ENCODE measurements at places on chromosomes 3 and 15. TPM values are rescaled to one million over a fixed set of nuclear protein-coding genes. Genes with fewer than 3 reads are reported as not detected.

The UTS2B gene
- 1.1 TPM for total RNA-seq

The GOLGA6A gene
- total RNA-seq, result not detected

The IQCH gene
- 7.5 TPM for total RNA-seq

The DPH3 gene
- total RNA-seq, result 16.2 TPM

The GOLGA6L10 gene
- 2.3 TPM for total RNA-seq

The DNAH12 gene
- 0.22 TPM for total RNA-seq

The AQR gene
- 33.6 TPM for total RNA-seq

The MINDY4B gene
- not detected for total RNA-seq

The HTR3E gene
- not detected for total RNA-seq

The ONECUT1 gene
- total RNA-seq, result not detected

The SLC22A13 gene
- 0.44 TPM for total RNA-seq

The LRRC31 gene
- total RNA-seq, result not detected

The FEZF2 gene
- not detected for total RNA-seq

The PDZRN3 gene
- total RNA-seq, result not detected

The FMN1 gene
- total RNA-seq, result 19.6 TPM

DNA sequence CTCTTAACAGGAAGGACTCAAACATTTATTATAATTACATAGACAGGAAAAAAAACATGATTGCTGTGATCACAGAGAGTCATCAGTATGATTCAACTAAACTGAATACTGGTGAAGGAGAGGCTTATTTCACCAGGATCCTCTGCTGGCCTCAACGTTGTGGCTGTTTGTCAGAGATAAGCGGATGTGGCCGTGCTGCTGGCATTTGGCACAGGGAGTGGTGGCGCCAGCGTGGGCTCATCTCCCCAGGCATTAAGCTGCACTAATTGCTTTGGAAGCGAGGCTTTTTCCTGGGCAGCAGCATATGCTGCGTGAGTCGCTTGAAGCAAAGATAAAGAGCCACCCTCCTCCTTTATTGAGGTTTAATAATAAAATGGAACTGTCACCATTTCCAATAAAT, 306.7 kb downstream of the LRTM1 start:
- no peak for DNase-seq

DNA sequence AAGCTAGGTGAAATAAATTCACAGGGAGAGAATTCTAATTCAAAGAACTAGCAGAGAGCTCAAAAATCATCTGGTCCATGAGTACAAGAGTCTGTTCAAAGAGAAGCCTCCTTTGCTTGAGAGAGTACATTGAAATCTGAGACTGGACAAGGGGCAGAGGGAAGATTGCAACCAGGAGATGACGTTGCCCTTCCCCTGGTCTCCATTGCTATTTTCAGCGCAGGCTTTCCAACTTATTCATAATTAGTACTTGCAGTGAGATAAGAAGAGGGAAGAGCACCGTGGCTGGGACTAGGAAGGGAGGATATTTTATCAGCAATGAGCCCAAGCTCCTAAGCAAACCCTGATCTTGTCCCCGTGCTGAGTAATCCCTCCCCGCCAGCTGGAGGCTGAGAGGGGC, 251.8 kb upstream of the RORA start:
- no peak for DNase-seq

DNA sequence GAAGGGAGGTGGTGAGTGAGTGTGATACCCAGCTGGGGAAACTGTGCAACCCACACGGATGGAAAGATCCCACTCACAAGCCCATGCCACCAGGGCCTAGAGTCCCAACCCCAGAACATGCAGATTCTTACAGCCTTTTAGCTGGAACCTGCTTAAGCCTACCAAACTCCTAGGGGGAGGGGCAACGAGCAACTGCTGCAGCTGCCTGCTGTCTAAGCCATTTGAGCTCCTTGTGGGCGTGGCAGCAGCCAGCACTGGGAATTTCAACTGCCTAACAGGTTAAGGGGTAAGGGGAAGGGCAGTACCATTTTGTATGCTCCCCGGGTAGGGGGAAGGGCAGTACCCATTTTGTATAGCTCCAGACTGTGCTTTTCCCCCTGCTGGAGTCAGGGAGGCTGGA, 673.2 kb upstream of the BCHE start:
- no peak for DNase-seq

GRCh38 chr3:194458131-194458530, 28.7 kb downstream of the ATP13A3 start:
- DNase-seq, result no peak

DNA sequence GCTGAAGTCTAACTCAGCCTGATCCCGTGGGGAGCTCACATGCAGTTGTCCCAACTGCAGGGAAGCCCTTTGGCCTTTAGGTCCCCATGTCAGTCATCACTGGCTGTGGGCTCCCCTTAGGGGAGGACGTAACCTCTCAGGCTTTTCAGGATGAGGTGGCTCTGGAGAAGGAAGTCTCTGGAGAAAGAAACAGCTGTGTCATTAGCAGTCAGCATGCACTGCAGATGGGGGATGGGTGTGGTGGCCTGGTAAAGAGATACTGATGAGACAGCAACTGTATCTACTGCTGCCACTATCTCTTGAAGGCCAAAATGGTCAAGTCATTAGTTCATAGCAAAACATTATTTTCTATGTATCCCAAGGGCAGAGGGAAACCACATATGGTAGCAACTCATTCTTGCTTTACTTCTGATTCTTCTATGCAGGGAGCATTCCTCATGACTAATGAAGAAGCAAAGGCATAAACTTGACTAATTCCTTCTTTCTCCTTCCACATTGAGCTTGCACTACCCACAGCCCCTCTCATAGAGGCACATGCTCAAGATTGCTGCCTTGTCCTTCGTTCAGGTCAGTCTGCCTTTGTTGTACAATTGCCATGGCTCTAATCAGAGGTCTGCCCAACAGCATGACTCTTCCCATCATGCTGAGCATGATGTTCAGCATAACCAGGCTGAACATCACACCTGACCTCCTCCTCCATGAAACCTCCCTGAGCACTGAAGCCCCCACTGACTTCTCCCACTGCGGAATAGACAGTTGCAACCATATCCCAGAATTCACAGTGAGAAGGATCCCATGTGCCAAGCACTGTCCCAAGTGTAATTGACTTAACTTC, 47.8 kb upstream of the TMEM158 start:
- peak; percentile 25 for DNase-seq

DNA sequence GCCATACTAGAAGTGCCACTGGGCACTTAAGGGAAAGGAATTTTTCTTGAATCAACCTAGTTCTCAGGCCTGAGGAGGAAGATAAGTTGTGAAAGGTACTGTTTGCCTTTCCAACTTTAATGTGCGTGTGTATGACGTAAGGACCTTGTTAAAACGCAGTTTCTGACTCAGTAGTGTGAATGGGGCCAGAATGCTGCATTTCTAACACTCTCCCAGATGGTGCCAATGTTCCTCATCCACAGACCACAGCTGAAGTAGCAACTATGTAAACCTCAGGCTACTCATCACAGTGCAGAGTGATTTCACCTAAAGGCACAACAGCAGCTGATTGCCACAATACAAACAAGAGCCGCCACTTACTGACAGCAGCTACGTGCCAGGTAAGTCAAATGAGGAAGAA, 103.6 kb downstream of the OTOL1 start:
- DNase-seq, result no peak

GRCh38 chr15:67093504-67093862, 28.1 kb downstream of the SMAD3 start:
- no peak for DNase-seq

GRCh38 chr15:45449916-45450867, 71.8 kb upstream of the GATM start:
- DNase-seq, result peak; percentile 97

- DNase-seq, result no peak
These were observed 91.6 kb downstream of the MESD start for GRCh38 chr15:80898040-80898439.

- no peak for DNase-seq
These were observed 136.8 kb downstream of the FBLN2 start for GRCh38 chr3:13685721-13686120.

GRCh38 chr3:47394881-47395280, 14.1 kb downstream of the PTPN23 start:
- DNase-seq, result no peak

DNA sequence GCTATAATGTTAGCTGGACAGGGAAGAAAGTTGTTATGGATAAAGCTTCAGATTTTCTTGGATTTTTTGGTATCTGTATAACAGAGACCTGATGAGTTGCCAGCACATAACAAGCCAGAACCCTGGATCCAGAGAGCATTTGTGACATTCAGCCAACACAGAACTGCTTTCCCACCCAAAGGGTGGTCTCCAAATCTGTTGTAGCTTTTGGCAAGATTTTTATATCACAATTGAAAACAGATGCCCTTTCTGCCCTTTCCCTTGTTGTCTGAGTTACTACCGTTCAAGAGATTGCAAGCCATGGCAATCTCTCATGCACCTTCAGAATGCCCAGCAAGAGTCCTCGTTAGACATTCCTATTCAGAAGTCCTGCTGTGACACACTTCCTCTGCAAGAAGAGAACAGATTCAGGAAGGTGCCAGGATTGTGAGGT, 107.6 kb upstream of the FGF7 start:
- no peak for DNase-seq

DNA sequence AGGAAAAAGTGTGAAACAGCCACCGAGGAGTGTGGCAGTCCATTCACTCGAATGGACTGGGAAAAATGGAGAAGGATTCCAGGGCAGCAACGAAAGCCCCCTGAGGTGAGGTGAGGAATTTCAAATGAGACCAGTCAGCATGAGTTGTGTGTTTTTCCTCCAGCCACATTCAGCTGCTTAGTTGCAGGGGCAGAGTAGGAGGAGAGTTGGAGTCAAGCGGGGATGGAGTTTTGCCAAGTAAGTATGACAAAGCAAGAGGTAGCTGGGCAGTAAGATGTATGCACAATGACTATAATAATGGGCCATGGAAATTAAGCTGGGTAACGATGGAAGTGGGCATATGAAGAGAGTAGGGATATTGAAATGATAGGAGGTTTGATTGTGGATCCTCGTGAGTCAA, 64.4 kb downstream of the CCDC54 start:
- DNase-seq, result no peak

DNA sequence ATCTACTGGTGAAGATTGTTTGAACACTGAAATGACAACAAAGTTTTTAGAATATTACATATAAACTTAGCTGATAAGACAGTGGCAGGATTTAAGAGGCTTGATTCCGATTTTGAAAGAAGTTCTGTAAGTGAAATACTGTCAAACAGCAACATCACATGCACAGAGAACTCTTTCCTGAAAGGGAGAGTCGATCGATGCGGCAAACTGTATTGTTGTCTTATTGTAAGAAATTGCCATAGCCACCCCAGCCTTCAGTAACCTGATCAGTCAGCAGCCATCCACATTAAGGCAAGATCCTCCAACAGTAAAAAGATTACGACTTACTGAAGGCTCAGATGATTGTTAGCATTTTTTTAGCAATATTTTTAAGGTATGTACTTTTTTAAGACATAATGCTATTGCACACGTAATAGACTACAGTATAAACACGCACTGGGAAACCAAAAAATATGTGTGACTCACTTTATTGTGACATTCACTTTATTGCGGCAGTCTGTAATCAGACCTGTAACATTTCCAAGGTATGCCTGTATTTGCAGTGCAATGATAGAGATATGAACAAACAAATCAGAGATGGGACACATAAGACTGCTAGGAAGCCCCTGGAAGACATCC, 225.6 kb upstream of the UBE2E1 start:
- peak; percentile 91 for DNase-seq

GRCh38 chr15:100330629-100331215, 11.1 kb downstream of the ADAMTS17 start:
- DNase-seq, result no peak

GRCh38 chr3:195885036-195885891, 23.1 kb downstream of the TNK2 start:
- no peak for DNase-seq

- no peak for DNase-seq
These were observed 65.3 kb downstream of the BLM start for GRCh38 chr15:90782442-90782841.

GRCh38 chr3:23601091-23601822, 204.5 kb upstream of the UBE2E1 start:
- DNase-seq, result no peak

GRCh38 chr3:122055215-122055614, at the start of gene CD86:
Gene CD86 (plus strand): TSS chr3:122055362. CDS start chr3:122055490, 128 bp downstream.
- DNase-seq, result no peak

DNA sequence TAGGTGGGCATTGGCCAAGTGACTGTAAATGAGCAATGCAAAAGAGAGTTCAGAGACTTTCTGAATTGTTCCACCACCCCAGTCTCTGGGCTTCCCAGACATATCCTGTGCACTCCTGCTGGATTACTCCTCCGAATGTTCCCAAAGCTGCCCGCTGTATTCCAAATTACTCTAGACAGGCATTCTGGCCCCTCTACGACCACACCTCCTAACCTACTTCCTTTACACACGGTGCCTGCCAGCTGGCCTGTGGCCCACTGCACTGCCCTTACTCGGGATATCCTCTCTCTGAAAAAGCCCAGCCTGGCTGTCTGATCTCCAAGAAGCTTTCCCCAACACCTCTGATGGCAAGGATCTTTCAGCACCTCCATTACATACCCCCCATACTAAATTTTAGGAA, 66.6 kb downstream of the DUT start:
- DNase-seq, result no peak

Data from PC-9 (cell line).